ENCODE measurements at places on chromosomes 12 and 14.

DNA sequence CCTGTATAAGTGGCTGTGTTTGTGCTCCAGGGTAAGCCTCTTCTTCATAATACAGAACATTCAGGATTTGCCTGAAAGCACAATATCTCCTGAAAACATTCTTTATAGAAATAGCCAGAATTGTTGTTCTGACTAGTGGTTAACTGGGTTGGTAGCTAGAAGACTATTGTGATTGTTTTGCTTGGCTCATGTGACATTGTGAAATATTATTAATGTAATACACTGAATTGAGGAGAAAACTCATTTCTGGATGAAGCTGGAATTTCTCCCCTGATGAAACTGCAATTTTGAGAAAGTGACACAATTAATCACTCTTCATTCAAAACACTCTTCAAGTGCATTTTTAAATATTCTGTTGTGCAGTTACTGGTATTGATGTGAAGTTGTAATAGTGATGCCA lies 172.3 kb upstream of the PTPRQ start:
- H3K27me3 ChIP-seq: no peaks in the 10 kb centered on the region
- no peak for DNase-seq
- H3K4me1 ChIP-seq: peaks cover 16% of the 10 kb centered on the region
- no peak overlapping the region for H3K27ac ChIP-seq
- no peaks in the 10 kb centered on the region for H3K36me3 ChIP-seq

GRCh38 chr12:3085341-3086139 lies 8.4 kb downstream of the TSPAN9 start:
- H3K36me3 ChIP-seq: no peaks in the 10 kb centered on the region
- H3K27me3 ChIP-seq: no peaks in the 10 kb centered on the region
- H3K27ac ChIP-seq: no peak overlapping the region

DNA sequence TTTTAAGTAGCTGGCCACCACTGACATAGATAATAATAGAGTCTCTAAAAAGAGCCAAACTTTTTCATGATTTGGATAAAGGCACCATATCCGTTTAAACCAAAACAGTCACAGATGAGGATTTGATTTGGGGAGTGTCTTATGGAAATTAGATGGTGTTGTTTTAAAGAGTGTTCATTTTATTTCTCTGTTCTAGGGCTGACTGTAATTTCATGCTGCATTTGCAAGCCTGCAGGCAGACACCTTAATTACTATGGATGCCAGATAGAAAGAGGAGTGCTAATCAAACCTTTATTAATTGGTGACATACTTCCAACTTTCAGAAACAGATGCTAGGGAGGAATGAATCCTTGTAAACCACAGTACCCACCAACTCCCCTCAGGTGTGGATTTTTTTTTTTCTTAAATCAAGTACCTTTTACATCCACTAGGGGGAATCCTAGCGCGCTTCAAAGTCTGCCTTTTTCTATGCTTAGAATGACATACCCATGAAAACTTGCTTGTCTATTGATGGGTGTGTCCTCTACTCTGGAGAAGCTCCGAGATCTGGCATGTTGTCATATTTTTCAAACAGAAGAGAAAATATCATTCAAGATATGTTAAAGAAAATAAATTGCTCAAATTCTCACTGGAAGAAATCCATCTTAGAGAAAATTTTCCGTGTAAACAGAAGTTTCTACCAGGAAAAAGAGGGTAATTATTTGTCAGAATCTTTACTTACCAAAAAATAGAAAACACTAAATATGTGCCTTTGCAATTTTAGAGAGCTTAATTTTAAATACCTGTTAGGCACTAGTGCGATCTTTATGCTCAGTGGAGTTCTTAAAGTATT lies 14.2 kb upstream of the PLXNC1 start:
- no peak overlapping the region for H3K27ac ChIP-seq
- no peaks in the 10 kb centered on the region for H3K4me1 ChIP-seq
- H3K27me3 ChIP-seq: peaks cover 11% of the 10 kb centered on the region
- no peak overlapping the region for H3K4me3 ChIP-seq

DNA sequence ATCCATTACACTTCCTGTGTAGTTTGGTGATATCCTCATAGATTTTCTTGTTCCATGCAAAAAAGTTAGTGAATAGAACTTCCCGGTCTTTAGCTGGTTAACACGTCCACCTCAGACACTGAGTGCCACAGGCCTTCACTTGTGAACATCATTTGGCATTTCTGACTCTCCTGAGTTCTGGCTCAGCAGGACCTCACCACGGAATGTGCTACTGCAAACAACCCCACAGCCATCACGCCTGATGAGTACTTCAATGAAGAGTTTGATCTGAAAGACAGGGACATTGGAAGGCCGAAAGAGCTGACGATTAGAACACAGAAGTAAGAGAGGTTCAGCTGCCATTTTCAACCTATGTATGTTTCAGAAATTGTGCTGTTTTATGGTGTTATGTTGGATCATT lies 20.0 kb downstream of the C12orf76 start:
- H3K27ac ChIP-seq: no peak overlapping the region
- DNase-seq: no peak
- peaks cover 47% of the 10 kb centered on the region for H3K36me3 ChIP-seq

DNA sequence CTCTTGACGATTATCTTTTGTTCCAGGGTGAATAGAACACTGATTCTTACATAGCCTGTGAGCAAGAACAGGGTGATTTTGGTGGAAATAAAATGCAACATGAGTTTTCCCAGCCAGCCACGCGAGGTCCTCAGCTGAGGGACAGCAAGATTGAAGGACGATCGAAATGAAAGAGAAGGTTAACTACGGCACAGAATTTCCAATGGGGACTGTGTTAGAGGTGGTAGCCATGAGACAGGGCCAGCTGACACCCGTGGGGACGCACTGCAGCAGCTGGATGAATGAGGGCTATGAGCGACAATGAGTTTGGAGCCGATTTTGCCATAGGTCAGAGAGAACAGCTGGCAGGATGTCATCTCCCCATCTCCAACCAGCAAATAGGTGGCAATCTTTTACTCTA lies 243.4 kb upstream of the PELI2 start:
- H3K27me3 ChIP-seq: peaks cover 5% of the 10 kb centered on the region
- DNase-seq: no peak

DNA sequence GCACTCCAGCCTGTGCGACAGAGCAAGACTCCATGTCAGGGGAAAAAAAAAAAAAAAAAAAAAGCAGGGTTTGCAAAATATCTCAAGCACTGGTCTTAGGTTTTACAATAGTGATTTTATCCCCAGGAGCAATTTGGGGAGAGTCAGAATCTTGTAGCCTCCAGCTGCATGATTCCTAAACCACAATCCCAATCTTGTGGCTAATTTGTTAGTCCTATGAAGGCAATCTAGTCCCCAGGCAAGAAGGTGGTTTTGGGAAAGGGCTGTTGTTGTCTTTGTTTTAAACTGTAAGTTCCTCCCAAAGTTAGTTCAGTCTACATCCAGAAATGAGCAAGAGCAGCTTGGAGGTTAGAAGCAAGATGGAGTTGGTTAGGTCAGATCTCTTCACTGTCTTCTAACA lies 135.7 kb downstream of the PLXNC1 start:
- no peak for DNase-seq
- H3K27me3 ChIP-seq: no peaks in the 10 kb centered on the region
- H3K36me3 ChIP-seq: no peaks in the 10 kb centered on the region
- no peak overlapping the region for H3K27ac ChIP-seq

DNA sequence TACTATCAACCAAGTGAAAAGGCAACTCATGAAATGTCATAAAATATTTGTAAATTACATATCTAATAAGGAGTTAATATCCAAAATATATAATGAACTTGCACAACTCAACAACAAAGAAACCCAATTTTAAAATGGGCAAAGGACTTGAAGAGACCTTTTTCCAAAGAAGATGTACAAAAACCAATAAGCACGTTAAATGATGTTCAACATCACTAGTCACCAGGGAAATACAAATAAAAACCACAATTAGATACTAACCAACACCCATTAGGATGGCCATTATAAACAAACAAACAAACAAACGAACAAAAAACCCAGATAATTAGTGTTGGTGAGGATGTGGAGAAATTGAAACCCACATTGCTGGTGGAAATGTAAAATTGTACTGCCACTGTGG lies 92.3 kb upstream of the ARID2 start:
- no peaks in the 10 kb centered on the region for H3K4me1 ChIP-seq
- no peaks in the 10 kb centered on the region for H3K36me3 ChIP-seq
- DNase-seq: no peak
- no peak overlapping the region for H3K27ac ChIP-seq
- H3K27me3 ChIP-seq: peaks cover 2% of the 10 kb centered on the region

- H3K27ac ChIP-seq: no peak overlapping the region
- H3K4me1 ChIP-seq: peaks cover 16% of the 10 kb centered on the region
- H3K36me3 ChIP-seq: no peaks in the 10 kb centered on the region
- H3K27me3 ChIP-seq: no peaks in the 10 kb centered on the region
These were observed 417.5 kb downstream of the LRIG3 start for GRCh38 chr12:58502841-58503240.

- no peaks in the 10 kb centered on the region for H3K27me3 ChIP-seq
- DNase-seq: no peak
- H3K4me1 ChIP-seq: peaks cover 11% of the 10 kb centered on the region
- H3K36me3 ChIP-seq: peaks cover 48% of the 10 kb centered on the region
- H3K27ac ChIP-seq: no peak overlapping the region
These were observed 7.1 kb downstream of the POP5 start for GRCh38 chr12:120574106-120574505.

Measured in astrocyte (in vitro differentiated cells and primary cell).